Frontal cortex (tissue), 4 donors: ENCODE measurements at places on chromosomes 16 and 17. TPM values are rescaled to one million over a fixed set of nuclear protein-coding genes. Genes with fewer than 3 reads are reported as not detected.

The GP1BA gene
- total RNA-seq: not detected

The NUTF2 gene
- 70.9 TPM for total RNA-seq

DNA sequence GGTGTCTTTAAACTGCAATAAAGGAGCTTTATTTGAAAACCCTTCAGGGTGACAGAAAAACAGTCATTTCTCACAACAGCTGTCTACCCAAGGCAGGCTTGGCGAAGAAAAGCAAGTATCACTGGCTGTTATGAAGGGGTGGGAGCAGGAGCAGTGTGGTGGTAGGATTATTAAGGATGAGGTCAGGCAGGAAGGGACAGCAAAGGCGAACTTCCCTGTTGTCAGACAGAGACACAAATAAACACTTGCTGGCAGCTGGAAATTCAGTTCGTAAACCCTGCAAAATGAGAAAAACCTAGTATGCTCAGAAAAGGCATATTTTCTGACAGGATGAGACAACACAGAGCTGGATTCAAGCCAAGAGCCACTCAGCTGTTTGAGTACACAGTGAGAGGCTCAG, 416.3 kb upstream of the CDH5 start:
- no peak for DNase-seq

The SDR42E1 gene
- total RNA-seq: 0.41 TPM

DNA sequence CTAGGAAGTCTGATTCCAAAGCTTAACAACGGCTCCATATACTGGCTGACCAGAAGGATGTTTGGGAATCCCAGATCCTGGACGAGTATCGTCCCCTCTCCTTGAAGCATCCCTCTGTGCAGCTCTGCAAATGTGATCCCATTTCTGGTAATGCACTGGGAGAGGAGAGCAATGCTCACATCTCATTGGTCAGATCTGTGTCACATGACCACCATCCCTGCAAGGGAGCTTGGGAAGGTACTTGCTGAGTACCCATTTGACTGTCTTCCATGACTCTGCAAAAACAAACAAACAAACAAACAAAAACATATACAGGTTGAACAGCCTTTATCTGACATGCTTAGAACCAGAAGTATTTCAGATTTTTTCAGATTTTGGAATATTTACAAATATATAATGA, 41.9 kb upstream of the KDM8 start:
- no peak for DNase-seq

DNA sequence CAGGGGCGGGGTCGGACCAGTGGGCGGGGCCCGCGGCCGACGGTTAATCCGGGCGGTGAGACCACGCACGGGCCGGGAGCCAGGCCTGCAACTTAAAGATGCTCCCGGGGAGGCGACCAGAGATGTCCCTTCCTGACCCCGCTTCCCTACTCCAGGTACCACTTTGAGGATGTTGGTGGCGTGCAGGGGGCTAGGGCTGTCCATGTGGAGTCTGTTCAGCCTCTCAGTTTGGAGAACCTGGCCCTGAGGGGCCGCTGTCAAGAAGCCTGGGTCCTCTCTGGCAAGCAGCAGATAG, 580 bp downstream of the RANGRF start:
- DNase-seq: no peak

The KRTAP16-1 gene
- total RNA-seq: not detected

GRCh38 chr17:73633736-73634135, 10.5 kb downstream of the SDK2 start:
- DNase-seq: no peak

DNA sequence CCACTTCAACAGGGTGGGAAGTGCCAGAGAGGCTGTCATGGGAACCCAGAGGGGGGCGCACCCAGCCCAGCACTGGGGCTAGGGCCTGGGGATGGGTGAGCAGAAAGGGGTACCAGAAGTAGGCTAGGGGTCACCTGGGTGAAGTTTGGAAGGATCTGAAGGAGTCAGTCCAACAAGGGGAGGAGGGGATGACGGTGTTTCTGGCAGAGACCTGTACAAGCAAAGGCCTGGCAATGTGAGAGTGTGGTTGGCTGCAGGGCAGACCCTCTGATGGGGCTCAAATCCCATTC, 13.4 kb upstream of the KATNB1 start:
- no peak for DNase-seq

The PRPSAP2 gene
- 164 TPM for total RNA-seq

DNA sequence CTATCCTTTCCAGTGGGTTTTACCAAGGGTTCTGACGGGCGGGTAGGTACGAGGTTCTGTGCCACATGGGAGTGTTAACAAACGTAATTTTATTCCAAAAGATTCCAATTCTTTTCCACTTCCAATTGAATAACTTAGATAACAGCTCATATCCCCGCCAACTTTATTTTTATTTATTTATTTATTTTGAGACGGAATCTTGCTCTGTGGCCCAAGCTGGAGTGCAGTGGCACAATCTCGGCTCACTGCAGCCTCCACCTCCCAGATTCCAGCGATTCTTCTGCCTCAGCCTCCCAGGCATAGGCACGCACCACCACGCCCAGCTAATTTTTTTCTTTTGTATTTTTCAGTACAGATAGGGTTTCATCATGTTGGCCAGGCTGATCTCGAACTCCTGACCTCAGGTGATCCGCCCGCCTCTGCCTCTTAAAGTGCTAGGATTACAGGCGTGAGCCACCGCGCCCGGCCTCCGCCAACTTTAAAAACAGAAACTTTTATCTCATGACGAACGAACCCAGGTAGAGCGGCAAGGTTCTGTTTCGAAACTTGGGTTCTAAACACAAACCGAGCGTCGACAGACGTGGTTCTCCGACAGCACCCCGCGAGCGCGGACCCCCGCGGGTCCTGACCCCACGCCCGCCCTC, 613 bp downstream of the ECI1 start:
- no peak for DNase-seq

DNA sequence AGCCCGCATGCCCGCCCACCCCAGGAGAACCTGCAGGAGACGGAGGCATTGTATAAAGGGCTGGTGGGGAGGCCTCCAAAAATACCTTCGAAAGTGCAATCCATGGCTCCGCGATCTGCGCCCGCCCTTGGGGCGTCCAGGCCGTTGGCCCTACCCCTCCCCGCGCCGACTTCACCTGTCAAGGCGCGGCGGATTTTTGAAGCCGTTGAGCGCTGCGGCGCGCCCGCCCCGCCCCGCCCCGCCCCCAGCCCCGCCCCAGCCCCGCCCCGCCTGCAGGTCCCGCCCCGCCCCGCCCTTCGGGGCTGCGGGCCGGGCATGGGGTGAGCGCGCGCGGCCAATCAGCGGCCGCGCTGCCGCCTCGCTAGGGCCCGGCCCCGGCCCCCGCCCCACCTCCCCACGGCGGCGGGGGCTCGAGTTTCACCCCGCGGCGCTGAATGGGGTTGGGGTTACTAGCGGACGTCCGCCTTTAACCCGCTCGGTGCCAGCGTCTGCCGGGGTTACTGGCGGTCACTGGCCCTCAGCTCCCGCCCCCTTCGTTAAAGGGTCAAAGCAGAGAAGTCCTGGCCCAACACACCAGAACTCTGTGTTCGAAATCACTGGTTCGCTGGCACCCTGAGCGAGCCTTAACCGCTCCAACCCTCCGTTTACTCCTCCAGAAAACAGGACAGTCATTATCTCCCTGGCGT, 13.2 kb downstream of the SREBF1 start:
- peak; percentile 99 for DNase-seq

The KRTAP17-1 gene
- total RNA-seq: not detected

DNA sequence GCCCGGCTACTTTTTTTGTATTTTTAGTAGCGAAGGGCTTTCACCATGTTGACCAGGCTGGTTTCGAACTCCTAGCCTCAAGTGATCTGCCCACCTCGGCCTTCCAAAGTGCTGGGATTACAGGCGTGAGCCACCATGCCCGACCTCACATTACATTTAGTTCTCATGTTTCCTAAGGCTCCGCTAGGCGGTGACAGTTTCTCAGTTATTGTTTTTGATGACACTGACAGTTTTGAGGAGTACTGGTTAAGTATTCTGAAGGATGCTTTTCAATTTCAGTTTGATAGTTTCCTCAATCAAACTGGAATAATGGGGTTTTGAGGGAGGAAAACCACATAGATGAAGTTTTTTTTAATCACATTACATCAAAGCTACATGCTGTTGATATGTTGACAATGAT, 1028.5 kb downstream of the CDH8 start:
- DNase-seq: no peak

The CDH3 gene
- 9.4 TPM for total RNA-seq

DNA sequence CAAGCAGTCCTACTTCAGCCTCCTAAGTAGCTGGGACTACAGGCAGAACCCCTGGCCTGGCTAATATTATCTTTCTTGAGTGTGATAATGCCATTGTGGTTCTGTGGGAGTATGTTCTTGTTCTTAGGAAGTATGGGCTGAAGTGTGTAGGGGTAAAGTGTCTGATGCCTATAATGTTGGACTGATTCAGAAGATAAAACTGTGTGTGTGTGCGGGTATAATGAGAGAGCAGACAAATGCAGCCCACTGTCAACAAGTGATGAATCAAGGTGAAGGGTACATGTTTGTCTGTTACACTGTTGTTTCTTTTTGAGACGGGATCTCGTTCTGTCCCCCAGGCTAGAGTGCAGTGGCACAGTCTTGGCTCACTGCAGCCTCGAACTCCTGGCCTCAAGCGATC, 127.5 kb downstream of the CLEC16A start:
- no peak for DNase-seq

DNA sequence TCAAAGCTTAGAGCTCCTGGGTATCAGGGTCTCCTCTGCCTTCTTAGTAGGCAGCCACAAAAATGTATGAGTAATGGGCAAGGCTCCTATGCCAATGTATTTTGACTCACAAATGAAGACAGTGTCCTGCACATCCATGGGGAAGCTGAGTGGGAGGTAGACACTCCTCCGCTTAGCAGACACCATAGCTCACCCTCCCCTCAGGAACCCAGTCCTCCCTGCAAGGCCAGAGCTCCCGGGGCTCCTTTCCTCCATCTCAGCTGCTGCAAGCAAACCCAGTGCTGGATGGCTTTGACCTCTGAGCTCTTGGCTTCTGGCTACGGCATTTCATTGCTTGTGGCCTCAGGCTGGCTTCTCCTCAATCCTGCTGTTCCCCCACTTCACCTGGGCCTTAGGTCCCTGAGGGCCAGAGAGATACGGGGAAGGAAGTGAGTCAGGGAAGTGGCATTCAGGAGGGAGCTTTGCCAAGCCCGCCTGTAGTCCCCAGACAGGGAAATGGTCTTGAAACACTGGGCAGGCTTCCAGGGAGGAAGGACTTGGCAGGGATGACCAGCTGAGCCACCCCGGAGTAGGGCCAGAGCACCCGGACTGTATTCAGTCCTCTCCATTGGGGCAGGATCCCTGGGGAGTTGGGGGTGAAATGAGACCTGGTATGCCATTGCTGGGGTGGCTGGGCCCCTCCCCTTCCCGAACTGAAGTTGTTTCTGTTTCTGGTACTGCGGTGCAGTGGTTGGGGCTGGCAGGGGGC, 4.5 kb downstream of the ABCC3 start:
- peak; percentile 64 for DNase-seq

The ADORA2B gene
- total RNA-seq: 4.1 TPM

- DNase-seq: no peak
These were observed 81.0 kb downstream of the MYH11 start for GRCh38 chr16:15775663-15776304.

DNA sequence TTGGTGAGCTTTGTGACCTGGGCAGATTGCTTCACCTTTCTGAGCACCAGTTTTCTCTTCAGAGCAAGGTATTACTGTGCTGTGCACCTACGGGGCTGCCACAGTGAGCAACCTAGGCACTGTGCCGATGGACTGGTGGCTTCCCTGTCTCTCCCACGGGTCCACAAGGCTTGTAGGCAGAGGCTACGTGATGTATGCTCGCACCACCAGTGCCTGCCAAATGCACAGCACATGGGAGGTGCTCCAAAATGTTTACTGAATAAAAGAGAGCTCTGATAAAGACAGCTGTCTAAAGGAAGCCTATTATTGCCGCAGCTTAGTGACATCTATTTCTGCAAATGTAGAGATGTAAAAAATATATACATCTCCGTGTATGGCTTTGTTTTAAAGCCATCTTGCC, 139.2 kb downstream of the CDK5R1 start:
- no peak for DNase-seq

DNA sequence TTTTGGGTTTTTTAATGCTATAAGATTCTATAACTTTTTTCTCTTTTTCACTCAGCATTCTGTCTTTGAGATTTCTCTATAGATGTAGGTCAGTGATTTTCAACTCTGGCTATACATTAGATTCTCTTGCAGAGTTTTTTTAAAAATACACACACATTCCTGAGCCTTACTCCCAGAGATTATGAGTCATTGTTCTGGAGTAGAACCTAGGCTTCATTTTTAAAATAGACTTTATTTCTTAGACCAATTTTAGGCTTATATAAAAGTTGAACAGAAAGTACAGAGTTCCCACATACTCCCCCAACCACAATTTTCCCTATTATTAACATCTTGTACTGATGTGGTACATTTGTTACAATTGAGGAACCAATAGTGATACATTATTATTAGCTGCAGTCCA, 63.3 kb downstream of the CYB561 start:
- no peak for DNase-seq

The HAS3 gene
- 4.9 TPM for total RNA-seq

DNA sequence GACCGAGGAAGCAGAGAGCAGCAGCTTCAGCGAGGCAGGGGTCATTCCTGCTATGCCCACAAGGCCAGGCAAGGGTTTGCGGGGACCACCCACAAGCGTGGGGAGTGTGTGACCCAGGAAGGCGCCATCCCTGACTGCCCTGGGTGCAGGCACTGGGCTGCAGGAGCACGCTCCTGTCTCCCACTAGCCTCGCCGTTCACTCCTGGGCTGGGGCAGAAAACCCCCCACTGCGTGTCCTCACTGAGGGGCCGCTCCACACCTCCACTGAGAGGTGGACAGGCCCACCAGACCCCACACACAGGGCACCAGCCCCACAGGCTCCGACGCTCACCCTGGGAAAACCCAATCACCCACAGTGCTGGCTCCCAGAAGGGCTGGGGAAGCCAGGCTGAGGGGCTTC, 56.1 kb downstream of the KLHDC4 start:
- DNase-seq: no peak

DNA sequence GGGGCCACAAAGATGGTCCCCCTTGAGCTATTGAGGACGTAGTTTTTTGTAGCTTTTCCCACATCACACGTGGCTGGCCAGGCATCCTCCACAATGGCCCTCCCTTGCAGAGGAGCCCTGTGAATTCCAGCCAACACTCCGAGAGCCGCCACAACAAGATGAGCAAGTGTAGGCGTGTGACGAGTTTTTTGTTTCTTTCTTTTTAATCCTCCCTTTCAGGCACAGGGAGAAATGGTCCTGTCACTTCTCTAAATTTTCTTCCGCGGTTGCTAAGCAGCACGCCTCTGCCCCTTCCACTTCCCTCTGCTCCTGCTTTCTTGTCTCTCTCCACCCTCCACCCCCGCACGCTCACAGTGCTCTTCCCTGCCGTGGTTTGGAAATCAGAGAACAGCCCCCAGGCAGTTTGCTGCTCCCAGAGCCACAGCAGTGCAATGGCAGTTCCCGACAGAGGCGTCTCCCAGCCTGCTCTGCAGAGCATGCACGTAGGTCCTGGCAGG, 68.0 kb upstream of the MRTFB start:
- DNase-seq: no peak

The KIF2B gene
- not detected for total RNA-seq

- DNase-seq: no peak
These were observed 19.5 kb upstream of the RBFOX1 start for GRCh38 chr16:7313170-7313569.

The KRT40 gene
- not detected for total RNA-seq
